Ecto neural progenitor cell (in vitro differentiated cells): ENCODE measurements at places on chromosomes 3 and 15.

- no peak for DNase-seq
Measured at GRCh38 chr3:4776980-4777581, 202.2 kb upstream of the BHLHE40 start.

- DNase-seq, result no peak
Measured at GRCh38 chr3:36557708-36558421, 177.6 kb downstream of the STAC start.

DNA sequence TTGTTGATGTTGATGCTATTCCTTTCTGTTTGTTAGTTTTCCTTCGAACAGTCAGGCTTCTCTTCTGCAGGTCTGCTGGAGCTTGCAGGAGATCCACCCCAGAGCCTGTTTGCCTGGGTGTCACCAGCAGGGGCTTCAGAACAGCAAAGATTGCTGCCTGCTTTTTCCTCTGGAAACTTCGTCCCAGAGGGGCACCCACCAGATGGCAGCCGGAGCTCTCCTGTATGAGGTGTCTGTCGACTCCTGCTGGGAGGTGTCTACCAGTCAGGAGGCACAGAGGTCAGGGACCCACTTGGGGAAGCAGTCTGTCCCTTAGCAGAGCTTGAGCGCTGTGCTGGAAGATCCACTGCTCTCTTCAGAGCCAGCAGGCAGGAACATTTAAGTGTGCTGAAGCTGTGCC, 303.2 kb downstream of the ZIC1 start:
- DNase-seq, result no peak

DNA sequence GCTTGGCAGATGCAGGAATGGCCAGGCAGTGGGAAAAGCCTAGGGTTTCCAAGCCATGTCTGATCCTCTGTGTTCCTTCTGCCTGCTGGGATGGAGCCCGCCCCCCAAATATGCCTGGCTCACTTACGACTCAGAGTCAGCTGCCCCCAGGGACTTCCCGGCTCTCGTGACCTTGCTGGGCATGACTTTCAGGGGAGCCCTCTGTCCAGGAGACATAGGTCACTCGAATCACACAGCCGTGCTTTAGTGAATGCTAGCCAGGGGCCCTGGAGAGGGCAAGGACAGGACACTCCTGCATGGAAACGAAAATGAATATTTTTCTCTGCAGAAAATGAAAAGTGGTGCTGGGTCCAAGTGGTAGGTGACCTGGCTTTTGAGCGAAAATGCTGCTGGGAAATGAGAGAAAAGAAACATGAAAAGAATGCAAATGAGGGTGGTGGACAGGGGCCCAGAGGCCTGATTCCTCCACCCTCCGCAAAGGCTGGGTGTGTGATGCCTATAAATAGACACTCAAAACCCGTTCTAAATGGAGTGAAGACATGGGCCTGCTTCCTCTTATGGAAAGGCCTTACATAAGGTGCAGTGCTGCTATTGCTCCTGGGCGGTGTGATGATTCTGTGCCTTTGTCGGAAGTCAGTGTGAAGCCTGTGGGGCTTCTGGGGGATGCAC, 107.4 kb downstream of the APBA2 start:
- DNase-seq, result no peak

DNA sequence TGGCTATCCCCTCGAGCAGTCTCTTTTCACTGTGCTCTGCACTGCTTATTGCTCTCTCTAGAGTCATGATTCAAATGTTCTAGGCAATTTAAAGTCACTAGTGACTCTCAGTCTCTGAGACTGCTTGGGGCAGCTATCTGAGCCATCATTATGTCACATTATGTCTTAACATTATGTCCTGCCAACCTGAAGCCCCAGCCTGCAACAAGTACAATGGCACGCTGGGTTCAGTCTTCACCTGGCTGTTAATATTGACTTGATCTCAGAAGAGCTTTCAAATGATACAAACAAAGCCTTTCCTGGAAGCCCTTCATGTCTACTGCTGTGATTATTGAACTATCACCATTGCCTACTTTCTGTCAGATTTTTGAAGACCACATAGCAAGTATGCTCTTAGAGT, 128.1 kb upstream of the GRM7 start:
- no peak for DNase-seq

DNA sequence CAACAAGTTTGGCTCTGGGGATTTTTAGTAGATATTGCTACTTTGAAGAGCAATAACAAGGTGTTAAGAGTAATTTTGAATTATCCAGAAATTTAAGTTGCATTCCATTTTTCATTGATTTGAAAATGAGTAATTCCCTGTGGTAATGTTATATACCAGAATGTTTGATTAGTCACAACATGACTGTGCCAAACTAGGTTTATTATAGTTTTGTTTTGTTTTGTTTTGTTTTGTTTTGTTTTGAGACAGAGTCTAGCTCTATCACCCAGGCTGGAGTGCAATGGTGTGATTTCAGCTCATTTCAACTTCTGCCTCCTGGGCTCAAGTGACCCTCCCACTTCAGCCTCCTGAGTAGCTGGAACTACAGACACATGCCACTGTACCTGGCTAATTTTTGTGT, 40.7 kb downstream of the CNOT10 start:
- DNase-seq, result no peak
